ENCODE measurements at places on chromosomes 11 and 22.

DNA sequence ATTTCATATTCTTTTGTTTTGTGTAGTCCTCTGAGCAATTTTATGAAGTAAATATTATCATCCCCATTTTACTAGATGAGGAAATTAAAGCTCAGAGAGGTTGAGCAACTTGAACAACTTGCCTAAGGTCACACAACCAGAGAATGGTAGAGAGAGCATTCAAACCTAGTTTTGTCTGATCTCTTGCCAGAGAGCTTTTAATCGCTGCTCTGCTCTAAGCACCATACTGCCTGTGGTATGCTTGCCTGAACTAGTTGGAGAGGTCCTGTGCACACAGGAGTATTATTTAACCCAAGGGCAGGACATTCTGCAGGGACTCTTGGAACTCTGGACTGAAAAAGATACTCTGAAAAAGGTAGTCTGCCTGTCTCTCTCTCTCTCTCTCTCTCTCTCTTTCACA is 38.5 kb downstream of the TRAF6 start:
- DNase-seq, result no peak

DNA sequence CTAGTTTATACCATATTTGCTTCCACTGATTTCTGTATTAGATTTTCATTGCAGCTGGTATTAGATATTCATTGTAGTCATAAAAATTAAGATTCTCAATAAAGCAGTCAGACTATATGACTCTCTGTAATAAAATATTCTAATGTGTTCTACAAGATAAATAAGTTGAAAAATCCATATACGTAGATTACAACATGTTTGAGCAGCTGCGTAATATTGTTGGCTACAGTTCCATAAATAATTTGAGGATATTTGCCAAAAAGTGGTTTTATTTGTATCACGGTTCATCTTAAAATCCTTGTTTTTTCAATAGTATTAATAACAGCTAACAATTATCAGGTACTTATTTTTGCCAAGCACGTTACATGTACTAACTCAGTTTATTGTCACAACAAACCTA is 668.6 kb upstream of the CCDC90B start:
- DNase-seq, result no peak

DNA sequence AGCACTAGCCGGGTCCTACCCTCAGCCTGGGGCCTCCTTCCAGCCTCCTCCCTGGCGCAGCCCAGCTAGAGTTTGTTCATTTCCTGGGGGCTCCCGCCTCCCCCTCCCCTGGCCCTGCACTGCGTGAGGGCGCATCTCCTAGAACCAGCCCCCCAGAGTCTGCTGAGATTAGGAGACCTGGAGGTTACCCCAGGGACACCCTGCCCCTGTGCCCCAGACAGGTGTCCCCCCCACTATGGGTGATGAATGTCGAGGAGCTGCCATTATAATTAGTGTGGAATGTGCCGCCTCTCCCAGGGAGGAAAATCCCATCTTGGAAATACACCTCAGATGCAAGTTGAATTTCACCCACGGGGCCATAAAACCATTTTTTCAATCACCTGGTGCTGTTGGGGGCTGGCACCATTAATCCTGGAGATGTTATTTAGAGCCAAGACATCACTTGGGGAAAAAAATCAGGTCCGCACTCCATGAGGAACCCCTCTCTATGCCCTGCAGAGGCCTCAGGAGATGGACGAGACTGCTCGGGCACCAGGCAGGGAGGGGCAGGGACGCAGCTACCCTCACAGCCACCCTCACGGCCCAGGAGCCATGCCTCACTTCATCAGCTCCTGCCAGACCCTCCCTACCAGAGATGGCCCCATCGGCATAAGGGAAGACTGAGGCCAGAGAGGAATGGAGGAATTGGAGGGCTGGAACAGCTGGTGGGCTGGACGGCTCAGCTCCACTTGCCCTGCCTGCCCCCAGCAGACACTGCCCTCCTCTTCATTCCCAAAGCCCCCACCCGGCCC is 197.5 kb downstream of the IGLL1 start:
- peak; percentile 53 for DNase-seq

DNA sequence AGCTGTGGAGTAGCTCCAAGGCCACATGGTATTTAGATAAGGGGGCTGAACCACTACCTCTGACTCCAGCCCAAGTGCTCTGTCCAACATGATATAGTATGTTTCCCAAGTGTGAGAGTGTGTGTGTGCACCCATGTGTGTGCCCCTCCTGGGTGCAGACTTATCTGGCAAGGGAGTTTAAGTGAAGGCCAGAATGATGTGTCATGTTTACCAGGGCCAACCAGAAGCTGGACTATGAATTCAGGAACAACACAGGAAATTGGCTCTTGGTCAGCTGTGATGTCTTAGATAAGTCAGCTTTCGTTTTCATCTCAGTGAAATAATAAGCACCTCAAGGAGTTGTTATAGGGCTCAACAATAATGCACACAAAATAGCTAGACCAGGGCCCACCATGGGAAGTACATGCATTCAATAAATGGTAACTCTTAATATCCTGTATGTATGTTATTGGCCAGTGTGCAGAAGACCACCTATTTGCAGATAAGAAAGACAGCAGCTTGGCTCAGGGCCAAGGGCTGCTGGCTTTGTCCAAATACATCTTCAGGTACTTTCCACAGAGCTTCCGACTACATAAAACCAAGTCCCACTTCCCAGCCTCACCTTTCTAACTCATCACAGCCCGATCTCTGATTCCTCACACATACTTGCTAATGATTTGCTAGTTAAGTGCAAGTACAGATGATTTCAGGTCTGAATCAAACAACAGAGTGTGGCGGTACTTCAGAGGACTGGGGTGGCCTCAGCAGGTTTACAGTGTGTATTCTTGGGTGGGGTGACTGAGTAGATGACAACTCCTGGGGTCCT is 120.9 kb downstream of the ME3 start:
- no peak for DNase-seq

DNA sequence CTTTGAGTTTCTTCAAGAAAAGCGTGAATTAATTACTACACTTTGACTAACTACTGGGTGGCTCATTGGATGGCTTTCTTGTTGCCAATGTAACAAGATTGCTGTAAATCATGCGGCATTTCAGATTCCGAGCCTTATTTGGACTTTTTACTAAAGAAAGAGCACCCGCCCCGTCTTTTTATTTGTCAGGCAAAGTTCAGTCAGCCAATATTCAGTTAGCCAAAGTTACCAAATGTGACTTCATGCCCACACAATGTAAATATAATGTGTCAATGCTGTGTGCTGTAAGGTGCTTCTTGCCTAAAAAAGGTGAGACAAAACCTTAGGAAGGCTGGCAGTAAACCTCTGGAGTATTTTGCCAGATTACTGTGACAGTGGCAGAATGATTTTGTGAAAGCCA is 14.8 kb downstream of the FLI1 start:
- no peak for DNase-seq

DNA sequence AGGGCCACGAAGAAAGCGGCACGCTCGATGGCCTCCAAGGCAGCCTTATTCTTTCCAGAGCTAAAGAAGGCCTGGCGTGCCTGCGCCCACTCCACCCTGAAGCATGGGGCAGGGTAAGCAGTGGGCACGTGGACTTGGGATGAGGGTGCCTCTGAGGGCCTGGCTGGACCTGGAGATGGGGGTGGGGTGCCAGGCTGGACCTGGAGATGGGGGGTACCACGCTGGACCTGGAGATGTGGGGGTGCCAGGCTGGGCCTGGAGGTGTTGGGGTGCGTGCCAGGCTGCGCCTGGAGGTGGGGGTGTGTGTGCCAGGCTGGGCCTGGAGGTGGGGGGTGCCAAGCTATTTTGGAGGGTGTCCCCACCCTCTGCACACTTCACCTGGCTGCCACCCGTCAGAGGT is 5.3 kb downstream of the CPT1B start:
- DNase-seq, result no peak

GRCh38 chr11:40185793-40186192 is 1273.7 kb downstream of the LRRC4C start:
- DNase-seq, result no peak

- no peak for DNase-seq
These were observed 96.2 kb downstream of the TSPAN18 start for GRCh38 chr11:44823006-44823405.

- DNase-seq, result no peak
These were observed 3.3 kb downstream of the FEN1 start for GRCh38 chr11:61795876-61796526.

GRCh38 chr22:46867106-46867505 is 104.7 kb downstream of the TBC1D22A start:
- no peak for DNase-seq

DNA sequence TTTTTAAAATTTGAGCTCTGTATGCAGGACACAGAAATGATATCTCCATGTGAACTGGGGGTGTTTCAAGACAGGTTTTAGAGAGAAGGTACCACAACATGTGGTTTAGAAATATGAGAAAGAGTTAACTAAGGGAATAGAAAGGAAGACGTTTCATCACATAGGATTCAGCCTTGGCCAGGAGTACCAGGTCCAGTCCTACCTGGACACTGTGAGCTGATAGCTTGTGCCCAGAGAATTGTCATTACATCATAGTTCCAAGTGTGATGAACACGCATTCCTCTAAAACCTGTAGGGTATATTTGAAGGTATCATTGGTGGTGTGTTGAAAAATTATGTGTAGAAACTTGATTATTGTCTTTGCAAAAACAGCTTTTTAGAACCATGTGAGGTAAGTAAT is 1.8 kb downstream of the SLC22A9 start:
- DNase-seq, result no peak

GRCh38 chr22:30274437-30274812 is 7.8 kb upstream of the OSM start:
- DNase-seq, result no peak

DNA sequence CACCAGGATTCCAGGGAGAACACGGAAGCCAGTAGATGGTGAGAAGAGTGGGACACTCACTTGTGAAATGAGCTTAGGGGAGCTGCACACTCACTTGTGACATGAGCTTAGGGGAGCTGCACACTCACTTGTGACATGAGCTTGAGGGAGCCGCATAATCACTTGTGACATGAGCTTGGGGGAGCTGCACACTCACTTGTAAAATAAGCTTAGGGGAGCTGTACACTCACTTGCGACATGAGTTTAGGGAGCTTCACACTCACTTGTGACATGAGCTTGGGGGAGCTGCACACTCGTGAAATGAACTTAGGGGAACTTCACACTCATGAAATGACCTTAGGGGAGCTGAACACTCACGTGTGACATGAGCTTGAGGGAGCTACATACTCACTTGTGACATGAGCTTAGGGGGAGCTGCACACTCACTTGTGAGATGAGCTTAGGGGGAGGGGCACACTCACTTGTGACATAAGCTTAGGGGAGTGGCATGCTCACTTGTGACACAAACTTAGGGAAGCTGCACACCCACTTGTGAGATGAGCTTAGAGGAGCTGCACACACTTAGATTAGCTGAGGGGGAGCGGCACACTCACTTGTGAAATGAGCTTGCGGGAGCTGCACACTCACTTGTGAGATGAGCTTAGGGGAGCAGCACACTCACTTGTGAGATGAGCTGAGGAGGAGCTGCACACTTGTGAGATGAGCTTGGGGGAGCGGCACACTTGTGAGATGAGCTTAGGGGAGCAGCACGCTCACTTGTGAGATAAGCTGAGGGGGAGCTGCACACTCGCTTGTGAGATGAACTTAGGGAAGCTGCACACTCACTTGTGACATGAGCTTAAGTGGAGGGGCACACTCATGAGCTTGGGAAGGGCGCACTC is 59.0 kb downstream of the NCAPD3 start:
- no peak for DNase-seq

GRCh38 chr11:65866509-65867283 is 5.9 kb downstream of the EFEMP2 start:
- peak; percentile 64 for DNase-seq

DNA sequence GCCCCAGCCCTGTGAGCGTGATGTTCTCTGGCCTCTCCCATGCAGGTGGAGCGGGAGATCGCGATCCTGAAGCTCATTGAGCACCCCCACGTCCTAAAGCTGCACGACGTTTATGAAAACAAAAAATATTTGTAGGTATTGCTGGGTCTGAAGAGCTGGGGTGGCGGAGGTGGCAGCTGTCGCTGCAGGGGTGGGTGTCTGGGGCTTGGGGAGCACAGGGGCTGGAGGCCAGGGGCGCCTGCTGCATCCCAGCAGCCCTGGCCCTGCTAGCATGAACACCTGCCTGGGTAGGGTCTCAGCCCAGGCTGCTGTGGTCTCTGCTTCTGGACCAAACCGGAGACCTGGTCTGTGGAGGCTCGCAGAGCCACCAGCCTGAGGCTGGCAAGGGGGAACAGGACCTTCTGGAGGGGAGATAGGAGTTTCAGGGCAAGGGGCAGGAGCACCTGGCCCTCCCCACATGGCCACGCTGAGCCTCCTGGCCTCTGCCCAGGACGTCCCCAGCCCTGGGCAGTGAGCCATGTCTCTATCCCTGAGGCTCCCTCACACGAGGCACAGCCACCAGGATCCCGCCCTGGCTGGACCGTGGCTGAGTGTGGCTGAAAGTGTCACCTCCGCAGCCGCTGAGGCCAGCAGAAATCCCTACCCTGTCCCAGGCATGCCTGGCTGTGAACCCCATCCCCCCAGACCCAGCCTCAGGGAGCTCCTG is 48.2 kb downstream of the MOB2 start:
- DNase-seq, result no peak

GRCh38 chr22:27270818-27271510 is 530.6 kb downstream of the MN1 start:
- DNase-seq, result no peak

DNA sequence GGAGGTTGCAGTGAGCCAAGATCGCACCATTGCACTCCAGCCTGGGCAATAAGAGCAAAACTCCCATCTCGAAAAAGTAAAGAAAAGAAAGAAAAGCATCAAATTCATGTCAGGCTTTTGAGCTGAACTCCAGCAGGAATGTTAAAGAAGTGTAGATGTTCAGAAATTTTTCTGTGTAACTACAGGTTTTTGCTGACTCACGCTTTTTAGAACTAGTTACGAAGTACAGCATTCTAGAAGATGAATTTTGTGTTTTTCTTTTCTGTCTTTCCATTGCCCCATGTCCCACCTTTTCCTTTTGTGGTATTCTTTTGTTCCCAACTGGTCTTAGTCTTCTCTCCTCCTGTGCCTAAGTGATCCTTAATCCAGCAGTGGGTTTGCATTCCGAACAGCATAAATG is 56.0 kb upstream of the HORMAD2 start:
- DNase-seq, result no peak

DNA sequence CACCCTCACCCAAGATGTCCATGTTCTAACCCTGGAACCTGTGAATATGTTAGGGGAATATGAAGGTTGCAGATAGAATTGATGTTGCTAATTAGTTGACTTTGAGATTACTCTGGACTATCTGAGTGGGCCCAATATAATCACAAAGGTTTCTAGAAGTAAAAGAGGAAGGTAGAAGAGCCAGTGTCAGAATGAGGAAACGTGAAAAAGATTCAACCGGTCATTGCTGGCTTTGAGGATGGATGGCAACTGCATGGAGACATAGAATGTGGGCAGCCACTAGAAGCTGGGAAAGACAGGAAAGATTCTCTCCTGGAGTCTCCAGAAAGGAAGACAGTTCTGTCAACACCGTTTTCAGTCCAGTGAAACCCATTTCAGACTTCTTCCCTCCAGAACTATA is 86.6 kb downstream of the CLPB start:
- DNase-seq, result no peak

DNA sequence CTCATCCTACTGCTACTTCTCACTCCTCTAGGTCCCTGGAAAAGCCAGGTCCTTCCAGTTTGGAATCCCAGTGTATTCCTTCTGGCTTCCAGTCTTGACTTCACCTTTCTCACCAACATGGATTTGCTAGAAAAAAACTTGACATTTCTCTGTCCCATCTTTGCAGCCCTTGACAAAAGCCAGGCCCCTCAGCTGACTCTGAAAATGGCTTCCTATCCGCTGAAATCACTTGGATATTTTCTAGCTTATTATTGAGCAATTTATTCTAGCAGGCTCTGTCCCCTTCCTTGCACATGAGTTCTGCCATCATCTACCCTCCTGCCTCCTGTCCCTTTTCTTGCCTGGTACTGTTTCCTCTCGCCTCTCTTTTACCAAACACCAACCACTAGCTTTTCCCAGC is 427.2 kb downstream of the BUD13 start:
- DNase-seq, result no peak
